ENCODE measurements at places on chromosomes 4 and X.

- DNase-seq, result peak; percentile 36
Observed at GRCh38 chrX:3962511-3963311, 249.3 kb upstream of the PRKX start.

- DNase-seq, result no peak
Observed at GRCh38 chrX:109770780-109771179, 37.7 kb upstream of the ACSL4 start.

DNA sequence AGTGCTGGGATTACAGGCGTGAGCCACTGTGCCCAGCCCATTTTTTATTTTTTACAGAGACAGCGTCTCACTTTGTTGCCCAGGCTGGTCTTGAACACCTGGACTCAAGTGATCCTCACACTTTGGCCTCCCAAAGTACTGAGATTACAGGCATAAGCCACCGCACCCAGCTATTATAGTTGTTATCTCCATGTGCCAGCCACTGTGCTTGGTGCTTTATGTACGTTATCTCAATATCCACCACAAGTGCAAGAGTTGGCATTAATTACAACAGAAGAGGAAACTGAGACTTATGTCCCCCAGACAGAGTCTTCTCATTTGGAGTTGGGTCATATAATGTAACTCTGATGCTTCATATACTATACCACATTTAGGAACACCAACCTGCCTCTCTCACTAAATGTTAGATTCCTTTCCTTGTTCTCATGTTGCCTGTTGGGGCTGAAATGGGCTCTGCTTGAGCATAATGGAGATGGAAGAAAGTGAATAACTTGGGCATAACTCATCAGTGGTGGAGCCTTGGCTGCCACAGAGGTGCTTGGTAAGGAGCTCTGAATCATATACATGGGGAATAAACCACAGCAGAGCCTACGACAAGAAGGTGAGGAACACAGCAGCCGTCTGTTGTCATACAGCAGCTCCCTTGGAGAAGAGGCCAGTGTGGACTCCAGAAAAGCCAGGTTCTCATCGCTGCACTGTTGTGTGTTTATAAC, 84.3 kb downstream of the SPRY1 start:
- DNase-seq, result no peak

DNA sequence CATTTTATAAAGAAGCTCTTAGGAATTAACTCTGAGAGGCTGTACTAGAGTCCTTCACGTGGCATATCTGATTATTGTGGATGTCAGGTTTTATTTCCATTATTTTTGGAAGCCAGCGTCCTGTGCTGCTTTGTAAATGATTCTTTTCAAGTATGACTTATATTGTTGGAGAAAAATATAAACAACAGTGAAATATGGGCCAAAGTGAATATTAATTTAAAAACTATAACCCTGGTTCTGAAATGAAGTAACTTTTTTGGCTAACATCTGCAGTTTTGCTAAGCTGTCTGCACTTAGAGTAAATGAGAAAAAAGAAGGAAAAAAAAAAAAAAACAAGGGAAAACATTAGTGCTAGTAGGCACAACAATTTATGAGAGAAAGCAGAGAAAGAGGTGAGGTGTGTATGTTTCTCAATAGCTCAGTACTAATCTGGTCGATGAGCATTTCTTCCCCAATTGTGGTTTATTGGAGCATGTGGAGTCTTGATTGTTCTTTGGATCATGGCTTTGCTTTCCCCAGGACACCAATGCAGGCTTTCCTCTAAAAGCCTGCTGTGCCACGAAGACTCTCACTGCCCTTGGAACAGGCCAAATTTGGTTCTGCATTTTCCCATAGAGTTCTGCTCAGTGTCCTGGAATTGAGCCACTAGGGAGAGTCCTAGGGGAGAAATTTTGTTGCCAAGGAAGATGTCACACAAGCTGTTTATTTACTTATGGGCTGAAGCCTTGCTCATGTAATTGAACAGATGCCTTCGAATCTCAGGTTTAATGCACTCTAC, 273.3 kb downstream of the DKK2 start:
- DNase-seq, result no peak

DNA sequence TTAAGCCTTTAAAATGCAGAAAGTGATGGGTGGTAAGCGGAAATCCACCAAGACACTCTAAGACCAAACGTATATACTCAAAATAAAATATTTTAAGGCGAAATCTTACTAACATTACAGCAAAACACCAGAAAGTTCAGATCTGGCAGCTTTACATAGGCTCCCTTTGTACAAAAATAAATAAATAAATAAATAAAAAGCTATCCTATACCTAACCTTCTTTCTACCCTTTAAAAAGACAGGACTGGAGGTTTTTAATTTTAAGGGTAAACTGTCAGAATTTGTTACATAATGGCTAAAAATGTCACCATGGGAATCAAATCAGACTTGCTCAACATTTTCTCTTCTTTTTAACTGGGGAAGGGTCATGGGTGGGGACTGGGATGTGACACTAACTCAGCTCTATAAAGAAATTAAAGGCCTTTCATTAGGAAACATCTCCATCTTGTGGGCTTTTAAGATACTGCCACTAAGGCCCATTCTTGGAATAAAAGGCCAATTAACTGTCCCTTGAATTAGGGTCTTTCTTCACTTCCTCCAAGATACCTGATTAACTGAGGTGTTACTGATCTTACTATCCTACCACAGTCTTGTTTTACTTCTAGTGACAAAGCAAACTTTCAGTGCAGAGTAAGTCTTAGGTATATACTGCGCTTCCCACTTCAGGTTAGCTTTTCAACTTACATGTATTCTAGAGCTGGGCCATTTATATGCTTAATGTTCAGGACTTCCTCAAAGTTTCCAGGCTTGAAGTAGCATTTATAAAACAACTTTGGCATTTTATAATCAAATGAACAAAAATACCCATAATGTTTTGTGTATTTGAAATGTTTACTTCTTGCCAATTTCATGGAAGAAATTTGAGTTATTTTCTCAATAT, 13.3 kb downstream of the HNRNPD start:
- no peak for DNase-seq

DNA sequence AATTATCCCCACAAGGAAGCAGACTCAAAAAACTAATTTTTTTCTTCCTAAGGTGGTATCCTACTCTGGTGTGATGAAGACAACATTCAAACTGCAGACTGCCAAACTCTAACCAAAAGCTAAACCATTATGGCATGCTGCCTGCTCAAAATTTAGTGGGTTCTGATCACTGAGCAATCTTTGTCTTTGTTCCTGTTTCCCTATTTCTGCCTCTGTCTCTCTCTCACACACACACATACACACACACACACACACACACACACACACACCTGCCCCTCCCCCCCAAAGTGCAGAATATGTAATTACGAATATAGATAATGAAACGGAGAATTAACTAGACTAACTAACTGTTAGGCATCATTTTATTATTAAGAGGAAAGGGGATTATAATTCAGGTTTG, 1278.6 kb downstream of the PCDH7 start:
- DNase-seq, result no peak

- no peak for DNase-seq
Observed at GRCh38 chrX:40008791-40009461, 88.8 kb downstream of the BCOR start.

- DNase-seq, result peak; percentile 11
Observed at GRCh38 chr4:181261279-181261678, 981.9 kb upstream of the TENM3 start.

GRCh38 chr4:109801895-109802319, at the start of gene CFI:
Gene CFI (minus strand): TSS chr4:109801999. CDS start chr4:109801971, 28 bp downstream.
- DNase-seq, result peak; percentile 79

- DNase-seq, result no peak
Observed at GRCh38 chr4:113339430-113339813, 290.0 kb downstream of the ANK2 start.

- no peak for DNase-seq
Observed at GRCh38 chrX:331151-331824, 12.7 kb upstream of the GTPBP6 start.

DNA sequence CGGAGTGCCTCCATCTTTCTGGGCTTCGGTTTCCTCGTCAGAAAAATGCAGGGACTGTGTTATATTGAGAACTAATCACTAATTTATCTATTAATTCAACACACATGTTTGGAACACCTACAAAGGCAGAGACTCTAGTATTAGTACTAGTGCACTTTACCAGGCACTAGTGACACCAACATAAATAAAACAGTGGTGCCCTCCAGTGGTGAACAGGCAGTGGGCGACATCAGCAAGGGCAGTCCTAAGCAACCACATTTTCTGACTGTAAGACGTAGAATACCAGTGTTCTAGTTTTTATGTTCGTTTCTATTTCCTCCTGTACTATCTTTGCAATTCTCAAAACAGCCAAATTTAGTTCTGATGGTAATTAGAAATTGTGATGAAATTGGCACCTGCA, 69.1 kb upstream of the UCP1 start:
- DNase-seq, result no peak

DNA sequence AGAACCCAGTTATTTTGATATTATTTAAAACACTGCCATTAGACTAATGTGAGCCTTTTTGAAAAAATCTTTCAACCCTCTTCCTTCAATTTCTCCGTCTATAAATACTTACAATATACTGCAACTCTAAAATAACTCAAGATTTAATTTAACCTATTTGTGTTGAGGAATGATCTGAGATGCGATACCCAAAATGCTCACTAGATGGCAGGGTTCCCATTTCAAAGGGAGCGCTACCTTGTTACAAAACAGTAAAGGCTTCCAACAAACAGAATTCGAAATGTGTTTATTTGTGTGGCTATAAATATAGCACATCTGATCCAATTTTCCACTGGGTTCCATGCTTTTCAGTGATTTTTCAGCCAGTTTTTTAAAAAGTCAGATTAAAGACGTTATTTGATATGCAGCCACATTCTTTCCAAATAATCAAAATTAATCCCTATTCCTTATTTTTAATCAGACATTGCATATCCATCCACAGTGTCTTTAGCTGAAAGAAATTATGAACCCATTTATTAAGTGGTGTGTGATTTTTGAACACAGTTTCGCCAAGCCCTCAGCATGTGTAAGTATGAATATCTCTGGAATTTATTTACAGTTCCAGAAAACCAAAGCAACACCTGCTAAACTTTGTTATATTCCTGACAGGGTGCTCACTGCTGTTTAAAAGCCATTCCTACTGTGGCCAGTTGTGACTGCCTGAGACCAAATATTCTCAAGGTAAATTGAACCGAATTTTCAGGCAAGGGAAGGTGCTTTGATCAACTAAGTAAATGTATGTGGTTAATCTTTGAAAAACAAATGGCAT, 668.0 kb upstream of the LCORL start:
- peak; percentile 79 for DNase-seq

DNA sequence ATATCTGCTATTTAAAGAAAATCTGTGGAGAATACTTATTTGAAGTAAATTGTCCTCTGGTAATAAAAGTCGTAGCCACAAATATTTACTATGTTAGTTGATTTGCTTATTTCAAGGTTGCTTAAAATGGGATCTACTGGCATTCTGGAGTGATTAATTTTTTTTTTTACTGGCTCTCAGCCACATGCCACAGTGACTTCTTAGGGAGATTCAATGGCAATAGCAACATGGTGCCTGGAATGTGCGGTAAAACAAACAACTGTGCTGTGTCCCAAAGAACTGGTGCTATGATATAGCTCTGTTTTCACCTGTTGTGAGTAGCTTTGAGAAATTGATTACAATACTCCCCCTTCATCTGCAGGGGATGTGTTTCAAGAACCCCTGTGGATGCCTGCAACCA, 324.3 kb downstream of the GPAT3 start:
- DNase-seq, result no peak

GRCh38 chr4:175351473-175351872, 433.3 kb downstream of the ADAM29 start:
- DNase-seq, result no peak

DNA sequence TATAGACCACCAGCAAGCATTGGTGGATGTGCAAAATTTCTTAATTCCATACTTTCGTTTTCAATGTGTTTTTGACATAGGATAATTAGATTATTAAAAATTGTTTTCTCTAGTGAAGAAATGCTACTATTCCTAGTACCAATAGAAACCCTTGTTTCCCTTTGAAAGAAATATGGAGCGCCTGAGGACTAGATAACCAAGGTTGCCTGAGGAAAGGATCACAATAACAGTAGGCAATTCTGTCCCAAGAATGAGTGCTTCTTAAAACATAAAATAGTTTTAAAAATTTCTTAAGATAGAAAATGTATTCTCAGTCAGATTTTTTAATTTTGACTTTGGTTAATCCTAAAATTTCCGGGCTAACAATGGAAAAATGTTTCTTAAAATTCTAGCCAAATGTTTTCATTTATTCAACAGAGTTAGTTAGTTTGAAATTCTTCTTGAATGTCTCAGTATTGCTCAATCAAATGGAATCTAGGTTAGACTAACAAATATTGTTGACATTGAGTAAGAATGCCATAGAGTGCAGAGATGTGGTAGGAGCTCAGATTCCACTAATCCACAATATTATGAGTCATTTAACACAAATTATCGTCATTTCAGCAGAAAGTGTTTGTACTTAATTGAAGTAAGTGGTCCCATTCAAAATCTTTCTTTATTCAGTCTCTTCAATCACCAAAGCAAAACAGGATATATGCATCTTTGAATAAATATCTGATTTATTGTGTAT, 666.0 kb downstream of the GRID2 start:
- no peak for DNase-seq

GRCh38 chrX:110964786-110965185, 131.2 kb upstream of the PAK3 start:
- no peak for DNase-seq

DNA sequence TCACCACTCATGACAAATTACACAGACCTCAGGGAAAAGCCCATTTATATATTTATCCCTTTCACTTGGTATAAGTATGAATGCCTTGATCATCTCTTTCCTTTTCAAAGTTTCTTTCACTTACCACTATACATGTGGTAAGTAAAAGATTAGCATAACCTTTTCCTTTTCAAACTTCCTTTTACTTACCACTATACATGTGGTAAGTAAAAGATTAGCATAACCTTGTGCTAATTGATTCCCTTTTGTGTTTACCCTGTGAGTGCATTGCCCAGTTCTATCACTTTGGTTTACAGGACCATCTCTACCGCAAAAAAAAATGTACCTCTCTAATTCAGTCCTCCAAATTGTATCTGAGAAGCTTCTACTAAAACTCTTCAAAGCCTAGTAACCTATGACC, 32.7 kb upstream of the TCEANC start:
- DNase-seq, result no peak

GRCh38 chr4:183362916-183363542, 40.8 kb upstream of the CLDN24 start:
- DNase-seq, result no peak

DNA sequence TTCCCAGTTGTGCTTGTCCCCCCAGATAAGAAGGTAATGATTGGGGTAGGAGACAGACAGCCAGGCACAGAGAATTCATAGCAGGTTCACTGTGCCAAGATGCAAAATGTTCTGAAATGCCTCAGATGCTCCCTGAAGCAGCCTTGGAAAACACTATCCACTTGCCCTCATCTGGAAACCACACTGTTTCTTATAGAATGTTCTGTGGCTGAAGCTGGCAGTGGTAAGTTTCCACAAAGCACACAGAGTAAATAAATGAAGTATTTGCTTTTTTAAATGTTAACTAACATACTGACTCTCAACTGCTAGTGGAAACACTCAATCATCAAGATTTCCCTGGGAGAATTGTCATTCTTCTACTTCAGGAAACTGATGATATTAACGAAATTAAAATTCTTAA, 311.4 kb downstream of the PRDM5 start:
- DNase-seq, result no peak

- DNase-seq, result no peak
Observed at GRCh38 chr4:38154681-38155588, 194.7 kb downstream of the PTTG2 start.

- DNase-seq, result peak; percentile 60
Observed at GRCh38 chr4:168408620-168409019, 71.7 kb downstream of the DDX60L start.

Measured in renal pelvis (tissue), 12 donors.